ENCODE measurements at places on chromosomes 12 and 14. TPM values are rescaled to one million over a fixed set of nuclear protein-coding genes. Genes with fewer than 3 reads are reported as not detected.
A peak's percentile ranks its signal among the peaks of the same experiment; 100 is the strongest.

DNA sequence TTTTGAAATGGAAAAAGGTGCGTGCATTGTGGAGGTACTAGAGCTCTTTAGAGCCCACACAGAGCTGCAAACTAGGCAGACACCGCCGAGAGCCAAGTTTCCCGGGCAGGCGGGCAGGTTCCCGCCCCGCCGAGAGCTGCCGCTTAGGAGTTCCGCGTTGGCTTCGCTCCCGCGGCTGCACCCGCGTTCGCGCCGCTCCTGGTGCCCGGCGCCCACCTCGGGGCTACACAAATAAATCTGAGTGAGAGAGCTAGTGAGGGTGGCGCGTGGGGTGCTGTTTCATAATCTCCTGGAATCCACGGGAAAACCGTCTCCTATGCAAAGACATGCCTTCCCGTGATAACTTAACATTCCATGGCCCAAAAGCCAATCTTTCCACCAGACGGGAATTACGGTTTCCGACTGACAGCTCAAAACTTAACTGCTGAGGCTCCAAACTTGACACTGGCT lies 645 bp downstream of the KITLG start:
- no peak for DNase-seq

DNA sequence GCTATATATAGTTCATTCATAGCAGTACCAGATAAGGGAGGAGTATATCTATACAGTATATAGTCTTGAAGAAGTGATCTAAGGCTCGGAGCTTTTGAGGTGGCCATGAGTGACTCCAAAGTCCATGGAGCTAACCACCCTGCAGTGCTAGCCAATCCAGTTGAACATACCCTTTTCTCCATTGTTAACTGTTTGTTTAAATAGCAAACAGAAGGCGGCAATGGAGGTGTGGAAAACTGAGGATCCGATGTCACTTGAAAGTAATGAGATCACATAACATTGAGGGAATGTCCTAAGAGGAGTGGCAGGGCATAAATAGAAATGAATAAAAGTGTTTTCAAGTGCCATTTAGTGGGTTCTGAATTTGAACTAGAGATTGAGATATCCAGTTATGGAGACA lies 12.4 kb upstream of the SNAPC1 start:
- DNase-seq = no peak

GLS2 gene
- not detected for total RNA-seq

NRXN3 gene
- total RNA-seq = not detected

DNA sequence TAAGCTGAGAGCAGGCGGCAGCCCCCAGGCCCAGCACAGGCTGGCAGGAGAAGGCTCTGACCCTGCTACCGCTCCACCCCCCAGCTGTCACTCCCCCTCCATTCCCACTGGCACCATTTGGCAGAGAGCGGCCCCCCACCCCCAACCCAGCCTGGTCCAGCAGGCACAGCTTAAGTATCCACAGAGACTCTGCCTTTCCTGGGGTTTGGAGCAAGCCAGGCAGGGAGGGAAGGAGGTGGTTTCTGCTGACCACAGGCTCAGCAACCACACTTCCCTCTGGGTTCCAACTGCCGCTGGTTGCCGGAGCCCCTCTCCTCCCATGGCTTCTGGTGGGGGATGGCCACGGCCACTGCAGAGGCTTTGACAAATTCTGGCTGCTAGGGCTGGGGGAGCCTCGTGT lies 30.5 kb upstream of the CCND2 start:
- no peak for DNase-seq

DNA sequence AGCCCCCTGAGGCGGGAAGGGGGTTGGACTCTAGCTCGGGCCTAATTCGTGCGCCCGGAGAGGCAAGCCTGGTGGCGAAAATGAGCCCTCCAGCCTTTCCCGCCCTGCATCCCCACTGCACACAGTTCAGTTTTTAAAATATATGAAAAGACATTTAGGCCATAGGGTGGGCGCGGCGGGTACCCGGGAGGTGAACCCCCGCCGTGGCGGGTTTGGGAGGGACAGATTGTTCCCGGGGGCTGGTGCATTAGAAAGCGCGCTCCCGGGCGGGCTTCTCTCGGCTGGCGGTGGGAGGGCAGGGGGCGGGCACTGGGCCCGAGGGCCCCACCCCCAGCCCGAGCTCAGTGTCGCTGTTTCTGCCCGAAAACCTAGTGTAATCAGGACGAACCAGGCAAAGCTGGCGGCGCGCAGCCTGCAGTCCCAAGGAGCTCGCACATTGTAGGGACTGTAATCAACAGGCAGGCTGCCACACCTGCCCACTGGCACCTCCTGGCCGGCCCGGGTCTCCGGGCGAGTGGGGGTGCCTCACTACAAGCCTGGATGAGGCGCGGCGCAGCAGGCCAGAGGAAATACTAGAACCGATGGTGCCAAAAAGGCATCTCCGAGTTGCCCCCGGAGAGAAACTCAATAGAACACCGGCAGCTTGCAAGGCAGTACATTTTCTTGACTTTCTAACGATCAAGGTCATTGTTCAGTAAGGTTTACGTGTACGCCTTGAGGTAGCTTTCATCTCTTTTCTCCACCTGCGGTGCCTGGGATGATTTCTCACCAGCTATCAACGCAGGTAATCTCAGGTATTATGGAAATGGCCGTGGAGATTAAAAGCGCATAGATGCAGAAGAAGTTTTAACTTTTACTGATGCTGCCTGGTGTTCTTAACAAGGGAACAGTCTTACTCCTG lies 764 bp upstream of the SPTB start:
- DNase-seq = no peak

- no peak for DNase-seq
These were observed 53.4 kb upstream of the EVL start for GRCh38 chr14:100011628-100012325.

GRCh38 chr12:127239781-127240180 lies 1027.2 kb upstream of the TMEM132C start:
- peak; percentile 60 for DNase-seq

DNA sequence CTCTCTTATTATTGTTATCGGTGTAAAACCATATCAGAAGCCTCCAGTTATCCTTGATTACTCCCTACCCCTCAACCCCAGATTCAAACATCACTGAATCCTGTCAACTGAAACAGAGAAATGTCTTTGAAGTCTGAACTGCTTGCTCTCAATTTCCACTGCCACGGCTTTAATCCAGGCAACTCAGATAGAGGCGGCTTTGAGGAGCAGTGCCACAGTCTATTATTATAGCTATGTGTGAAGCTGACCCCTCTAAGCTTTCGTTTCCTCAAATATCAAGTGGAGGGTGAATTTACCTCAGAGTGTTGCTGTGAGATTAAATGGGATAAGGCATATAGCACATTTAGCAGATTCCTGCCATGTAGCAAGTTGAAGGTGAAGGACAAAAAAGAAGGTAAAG lies 49.0 kb upstream of the PDE3A start:
- no peak for DNase-seq

KRT73 gene
- not detected for total RNA-seq

DNA sequence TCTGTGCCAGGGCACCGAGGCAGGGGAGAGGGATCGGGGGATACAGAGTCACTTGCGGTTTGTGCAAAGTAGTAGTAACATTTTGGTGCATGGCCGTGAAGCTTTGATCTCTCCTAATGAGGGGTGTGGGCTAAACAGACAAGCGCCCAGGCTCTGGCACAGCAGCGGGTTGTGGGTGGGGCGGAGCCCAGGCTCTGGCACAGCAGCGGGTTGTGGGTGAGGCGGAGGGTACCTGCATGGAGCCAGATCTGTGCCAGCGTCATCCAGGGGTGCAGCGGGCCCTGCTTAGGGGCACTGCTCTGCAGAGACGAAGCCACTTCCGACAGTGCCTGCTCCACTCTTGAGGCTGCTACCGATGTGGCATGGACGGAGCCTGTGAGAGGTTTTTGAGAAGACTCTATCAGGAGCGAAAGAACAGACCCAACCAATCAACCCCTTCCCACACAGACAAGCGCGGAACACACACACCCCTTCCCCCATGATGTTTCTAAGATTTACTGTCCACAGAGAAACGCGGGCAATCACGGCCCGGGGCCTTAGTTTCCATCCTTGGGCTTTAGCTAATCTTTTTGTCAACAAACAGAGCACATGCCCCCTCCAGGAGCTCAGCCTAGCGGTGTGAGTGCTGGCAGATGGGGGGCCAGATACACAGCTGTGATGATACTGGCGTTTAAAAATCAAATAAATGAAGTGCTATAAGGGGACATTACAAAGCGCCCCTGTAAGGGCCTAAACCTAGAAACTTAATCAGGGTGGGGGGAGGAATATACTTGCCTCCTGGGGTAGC lies 196.6 kb downstream of the CALM1 start:
- no peak for DNase-seq

Data from LHCN-M2 (cell line).